ENCODE measurements at places on chromosomes 6 and 20.

DNA sequence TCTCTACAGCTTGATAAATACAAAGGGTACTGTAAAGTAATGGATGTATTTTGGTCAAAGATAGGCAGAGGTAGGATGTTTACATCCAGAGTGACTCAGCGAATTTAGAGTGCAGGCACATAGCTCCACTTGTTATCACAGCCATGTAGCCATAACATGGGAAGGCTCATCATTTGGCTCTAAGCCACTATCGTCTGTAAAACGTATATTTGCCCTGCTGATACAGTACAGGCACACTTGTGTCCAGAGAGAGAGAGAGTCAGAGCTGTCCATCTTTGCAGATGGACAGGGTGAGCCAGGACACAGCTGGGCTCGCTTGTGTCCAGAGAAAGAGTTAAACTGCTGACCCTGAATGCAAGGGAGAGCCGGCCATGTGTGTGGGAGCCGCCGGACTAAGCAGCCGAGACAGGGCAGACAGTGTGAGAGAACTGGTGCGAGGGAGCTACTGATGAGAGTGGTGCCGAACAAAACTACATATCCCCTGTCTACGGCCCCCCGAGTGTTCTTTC, 619.0 kb downstream of the DOK5 start:
- DNase-seq = no peak

DNA sequence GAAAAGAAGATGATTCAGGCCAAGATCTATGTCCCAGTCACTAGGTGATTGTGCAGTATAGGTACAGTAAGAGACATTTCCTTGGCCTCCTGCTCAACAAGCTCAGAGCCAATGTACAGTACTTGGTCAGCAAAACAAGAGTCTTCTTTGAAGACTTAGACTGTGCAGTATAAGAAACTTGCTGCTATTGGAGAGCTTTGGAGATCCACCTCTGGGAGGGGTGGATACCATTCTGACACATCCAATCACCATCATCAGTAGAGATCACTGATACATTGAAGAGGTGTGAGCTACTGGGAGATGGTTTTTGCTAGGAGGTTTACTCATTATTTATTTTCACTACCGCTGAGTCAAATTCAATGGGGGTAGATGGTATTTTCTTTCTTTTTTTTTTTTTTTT, 77.5 kb downstream of the UST start:
- DNase-seq = no peak

- no peak for DNase-seq
Measured at GRCh38 chr6:138410972-138411880, 7.2 kb downstream of the HEBP2 start.

- no peak for DNase-seq
Measured at GRCh38 chr6:25629198-25629576, 22.8 kb upstream of the SCGN start.

- no peak for DNase-seq
Measured at GRCh38 chr20:41006936-41007474, 21.6 kb upstream of the TOP1 start.

DNA sequence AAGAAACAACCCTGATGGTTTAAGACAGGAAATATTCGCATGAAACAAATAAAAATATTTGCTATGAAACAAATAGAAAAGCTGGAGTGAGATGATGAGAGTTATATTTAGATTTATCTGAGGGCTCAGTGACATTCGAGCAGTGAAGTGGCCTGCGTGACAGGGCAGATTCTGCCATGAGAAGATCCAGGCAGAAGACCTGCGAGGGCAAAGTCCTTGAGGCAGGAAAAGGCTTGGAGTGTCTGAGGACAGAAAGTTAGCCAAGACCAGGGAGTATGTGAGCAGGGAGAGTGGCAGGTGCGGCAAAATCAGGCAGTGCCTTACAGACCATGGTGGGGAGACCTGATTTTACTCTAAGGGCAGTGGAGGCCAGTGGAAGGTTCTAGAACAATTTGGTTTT, 66.9 kb upstream of the RIN2 start:
- DNase-seq = no peak

DNA sequence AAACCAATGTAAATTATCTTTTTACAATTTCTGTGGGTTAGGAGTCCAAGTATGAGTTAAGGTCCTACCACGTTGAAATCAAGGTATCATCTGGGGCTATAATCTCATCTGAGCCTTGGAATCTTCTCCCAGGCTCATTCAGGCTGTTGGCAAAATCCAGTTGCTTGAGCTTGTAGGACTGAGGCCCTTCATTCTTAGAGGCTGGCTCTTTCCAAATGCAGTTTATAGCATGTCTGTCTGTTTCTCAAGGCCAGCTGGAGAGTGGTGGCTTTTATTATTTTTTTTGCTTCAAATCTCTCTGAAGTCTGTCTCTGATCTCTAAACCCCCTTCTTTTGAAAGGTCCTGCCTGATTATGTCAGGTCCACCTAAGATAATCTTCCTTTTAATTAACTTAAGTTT, 177.2 kb upstream of the ASCC3 start:
- DNase-seq = no peak

DNA sequence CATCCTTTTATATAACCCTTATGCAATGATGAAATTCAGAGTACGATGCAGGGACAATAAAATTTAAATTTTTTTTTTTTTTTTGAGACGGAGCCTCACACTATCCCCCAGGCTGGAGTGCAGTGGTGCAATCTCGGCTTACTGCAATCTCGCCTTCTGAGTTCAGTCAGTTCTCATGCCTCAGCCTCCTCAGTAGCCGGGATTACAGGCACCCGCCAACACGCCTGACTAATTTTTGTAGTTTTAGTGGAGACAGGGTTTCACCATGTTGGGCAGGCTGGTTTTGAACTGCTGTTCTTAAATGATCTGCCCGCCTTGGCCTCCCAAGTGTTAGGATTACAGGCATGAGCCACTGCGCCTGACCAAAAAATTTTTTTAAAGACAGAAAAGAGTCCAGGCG, 15.2 kb downstream of the MTO1 start:
- no peak for DNase-seq

GRCh38 chr6:43735642-43736199, 34.3 kb upstream of the VEGFA start:
- DNase-seq = no peak

Measured in CD8-positive, alpha-beta T cell (primary cell).